ENCODE measurements at places on chromosomes 13 and 19. TPM values are rescaled to one million over a fixed set of nuclear protein-coding genes. Genes with fewer than 3 reads are reported as not detected.

DNA sequence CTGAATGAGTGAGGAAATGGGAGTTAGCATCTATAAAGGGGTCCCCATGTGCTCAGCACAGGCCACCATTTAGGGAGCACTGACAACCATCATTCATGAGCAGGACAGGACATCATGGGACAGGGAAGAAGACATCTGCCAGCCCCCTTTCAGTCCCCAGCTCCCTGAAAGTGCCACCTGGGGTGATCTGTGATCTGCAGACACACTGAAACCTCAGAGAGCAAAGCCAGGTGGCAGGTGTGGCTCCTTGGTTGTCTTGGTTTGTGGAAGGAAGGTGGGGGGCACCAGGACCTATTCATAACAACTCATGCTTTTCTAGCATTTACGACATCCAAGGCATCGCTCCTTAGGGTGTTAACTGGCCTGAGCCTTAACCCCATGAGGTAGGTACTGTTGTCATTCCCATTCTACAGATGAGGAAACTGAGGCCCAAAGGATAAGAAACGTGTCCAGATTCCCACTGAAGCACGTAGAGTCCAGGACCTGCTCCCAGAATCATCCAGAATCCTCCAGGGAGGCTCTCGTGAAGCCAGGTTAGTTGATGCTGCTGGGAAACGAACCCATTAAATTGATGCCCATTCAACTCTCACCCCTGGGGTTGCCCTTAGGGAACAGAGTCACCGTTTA, 5.8 kb downstream of the KDELR1 start:
- DNase-seq, result no peak

- no peak for DNase-seq
Measured at GRCh38 chr13:40484101-40484800, 182.2 kb downstream of the FOXO1 start.

HSH2D gene
- polyA plus RNA-seq, result 0.95 TPM

TMPRSS9 gene
- polyA plus RNA-seq, result 0.29 TPM

SIGLEC11 gene
- 5.0 TPM for polyA plus RNA-seq

CCNA1 gene
- 1.1 TPM for polyA plus RNA-seq

- DNase-seq, result no peak
Measured at GRCh38 chr13:97339988-97340749, 93.8 kb upstream of the RAP2A start.

DNA sequence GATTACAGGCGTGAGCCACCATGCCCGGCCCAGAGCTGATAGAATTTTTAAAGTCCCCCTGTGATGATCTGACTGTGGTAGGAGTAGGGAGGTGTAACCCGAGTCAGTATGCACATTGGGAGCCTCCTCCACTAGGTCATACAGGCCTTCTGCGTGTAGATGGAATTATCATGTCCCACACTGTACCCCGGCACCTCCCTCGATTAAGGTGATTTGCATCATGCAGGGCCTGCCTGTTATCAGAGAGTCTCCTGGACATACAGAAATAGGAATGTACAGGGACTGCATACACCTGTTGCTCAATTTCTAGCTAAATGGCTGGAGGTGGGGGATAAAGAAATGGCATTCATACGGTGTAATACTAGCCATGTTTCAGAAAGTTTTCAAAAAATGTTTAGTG, 922 bp upstream of the ERVK3-1 start:
- no peak for DNase-seq

DNA sequence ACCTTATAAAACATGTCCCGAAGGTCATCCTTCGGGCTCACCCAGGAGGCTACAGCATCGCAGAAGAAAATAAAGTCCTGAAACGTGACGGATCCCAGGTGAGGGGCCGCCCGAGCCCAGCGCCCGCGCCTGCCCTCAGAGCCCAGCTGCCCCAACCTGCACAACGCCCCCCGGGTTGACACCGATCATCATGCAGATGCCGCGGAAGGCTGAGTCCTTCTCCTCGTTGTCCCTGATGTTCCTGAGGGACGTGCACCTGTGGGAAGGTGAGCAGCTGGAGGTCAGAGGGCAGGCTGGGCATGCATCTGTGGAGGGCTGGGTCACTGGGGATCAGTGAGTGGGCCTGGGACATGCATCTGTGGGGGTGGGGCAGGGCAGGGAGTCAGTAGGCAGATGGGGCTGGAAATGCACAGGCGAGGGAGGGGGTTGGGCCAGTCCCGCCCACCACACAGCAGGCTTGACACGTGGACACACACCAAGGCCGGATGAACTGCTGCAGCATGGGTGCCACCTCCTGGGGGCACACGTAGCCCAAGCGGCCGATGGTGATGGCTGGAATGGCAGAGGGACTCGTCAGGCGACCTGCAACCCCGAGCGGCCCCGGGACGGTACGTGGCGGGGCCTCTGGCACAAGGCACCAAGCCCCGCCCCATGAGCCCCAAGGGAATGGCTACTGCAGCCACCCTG, 5.3 kb upstream of the FBXW9 start:
- no peak for DNase-seq

BLVRB gene
- polyA plus RNA-seq, result 43.2 TPM
